ENCODE measurements at places on chromosomes 3 and 15.
A peak's percentile ranks its signal among the peaks of the same experiment; 100 is the strongest.

DNA sequence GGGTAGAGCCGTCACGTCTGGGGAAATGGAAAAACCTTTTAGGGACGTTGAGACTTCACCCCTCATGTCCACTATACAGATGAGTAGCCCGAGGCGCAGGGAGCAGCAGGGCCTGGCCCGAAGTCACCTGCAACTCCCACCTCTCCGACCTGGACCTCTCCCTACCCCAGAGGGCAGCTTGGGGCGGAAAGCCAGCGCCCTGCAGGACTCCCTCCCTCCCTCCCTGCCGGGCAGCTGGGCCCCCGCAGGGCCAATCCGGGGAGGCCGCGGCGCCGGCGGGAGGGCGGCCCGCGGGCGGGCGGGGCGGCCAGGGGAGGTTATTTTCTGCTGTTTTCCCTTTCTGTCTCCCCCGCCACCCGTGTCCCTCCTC is 2.0 kb downstream of the WNT7A start:
- no peak for DNase-seq

GRCh38 chr3:13277196-13277813 is 142.8 kb downstream of the NUP210 start:
- no peak for DNase-seq

GRCh38 chr15:93162560-93162959 is 73.5 kb upstream of the RGMA start:
- no peak for DNase-seq

- no peak for DNase-seq
These were observed 106.6 kb downstream of the ARPP21 start for GRCh38 chr3:35745802-35746484.

DNA sequence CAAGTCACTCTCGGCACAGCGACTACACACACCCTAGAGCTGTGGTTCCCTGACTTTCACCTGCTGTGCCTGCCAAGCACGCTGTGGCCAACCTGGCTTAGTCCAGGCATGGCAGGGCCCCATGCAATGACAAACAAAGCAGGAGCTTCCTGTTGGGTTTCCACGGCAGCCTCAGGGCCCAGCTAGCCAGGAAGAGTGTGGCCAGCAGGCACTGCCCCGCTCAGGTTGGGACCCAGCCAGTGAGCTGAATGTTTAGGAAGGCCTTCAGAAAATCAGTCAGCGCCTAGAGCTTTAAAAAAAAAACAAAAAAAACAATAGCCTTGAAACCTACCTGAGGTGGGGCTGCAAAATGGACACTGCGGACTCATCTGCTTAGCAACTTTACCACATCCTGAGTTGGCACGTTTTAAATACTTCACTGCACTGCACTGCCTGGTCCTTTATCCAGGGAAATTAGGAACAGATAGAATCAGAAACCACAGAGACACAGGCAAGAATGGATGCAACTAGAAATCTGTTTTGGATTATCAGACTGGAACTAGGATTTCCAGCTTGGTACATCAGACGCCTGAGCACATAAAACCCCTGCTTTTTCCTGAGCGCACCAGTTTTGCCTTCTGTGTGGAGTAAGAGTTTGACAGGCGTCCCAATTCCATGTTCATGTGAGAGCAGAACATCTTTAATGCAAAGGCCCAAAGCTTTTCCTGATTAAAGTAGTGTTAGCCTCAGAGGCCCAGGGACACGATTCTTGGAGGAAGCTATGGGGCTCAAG is 36.2 kb upstream of the LDHAL6B start:
- no peak for DNase-seq

DNA sequence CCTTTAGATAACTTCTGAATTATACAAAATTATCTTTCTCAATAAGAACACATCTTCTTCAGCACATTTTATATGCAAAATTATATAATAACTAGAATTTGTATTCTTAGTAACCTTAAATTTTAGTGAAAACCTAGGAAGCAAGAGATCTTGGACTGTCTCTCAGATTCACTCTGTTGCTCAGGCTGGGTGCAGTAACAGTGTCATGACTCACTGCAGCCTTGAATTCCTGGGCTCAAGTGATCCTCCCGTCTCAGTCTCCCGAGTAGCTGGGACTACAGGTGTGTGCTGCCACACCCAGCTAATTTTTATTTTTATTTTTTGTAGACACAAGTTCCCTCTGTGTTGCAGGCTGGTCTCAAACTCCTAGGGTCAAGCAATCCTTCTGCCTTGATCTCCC is 29.9 kb downstream of the MKRN3 start:
- no peak for DNase-seq

- DNase-seq = no peak
These were observed 6.4 kb downstream of the ROBO1 start for GRCh38 chr3:79761441-79761840.

GRCh38 chr15:42984493-42985034 is 64.0 kb upstream of the TTBK2 start:
- DNase-seq = no peak

DNA sequence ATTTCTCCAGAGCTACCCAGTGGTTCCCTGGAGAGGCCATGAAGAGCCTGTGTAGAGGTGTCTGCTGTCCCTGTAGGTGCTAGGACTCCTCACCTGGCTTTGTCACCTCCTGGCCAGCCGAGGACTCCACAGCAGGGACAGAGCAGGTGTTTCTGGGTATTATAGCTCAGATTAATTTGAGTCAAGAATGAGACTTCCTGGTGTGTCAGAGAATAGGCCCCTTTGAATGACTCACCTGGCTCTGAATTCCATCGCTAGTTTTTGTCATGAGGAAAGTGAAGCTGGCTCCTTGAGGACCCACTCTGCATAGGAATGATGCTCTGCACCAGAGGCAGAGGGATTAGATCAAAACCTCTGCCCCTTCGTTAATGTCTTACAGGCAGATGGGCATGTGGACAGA is 167.5 kb upstream of the TOPAZ1 start:
- DNase-seq = no peak

DNA sequence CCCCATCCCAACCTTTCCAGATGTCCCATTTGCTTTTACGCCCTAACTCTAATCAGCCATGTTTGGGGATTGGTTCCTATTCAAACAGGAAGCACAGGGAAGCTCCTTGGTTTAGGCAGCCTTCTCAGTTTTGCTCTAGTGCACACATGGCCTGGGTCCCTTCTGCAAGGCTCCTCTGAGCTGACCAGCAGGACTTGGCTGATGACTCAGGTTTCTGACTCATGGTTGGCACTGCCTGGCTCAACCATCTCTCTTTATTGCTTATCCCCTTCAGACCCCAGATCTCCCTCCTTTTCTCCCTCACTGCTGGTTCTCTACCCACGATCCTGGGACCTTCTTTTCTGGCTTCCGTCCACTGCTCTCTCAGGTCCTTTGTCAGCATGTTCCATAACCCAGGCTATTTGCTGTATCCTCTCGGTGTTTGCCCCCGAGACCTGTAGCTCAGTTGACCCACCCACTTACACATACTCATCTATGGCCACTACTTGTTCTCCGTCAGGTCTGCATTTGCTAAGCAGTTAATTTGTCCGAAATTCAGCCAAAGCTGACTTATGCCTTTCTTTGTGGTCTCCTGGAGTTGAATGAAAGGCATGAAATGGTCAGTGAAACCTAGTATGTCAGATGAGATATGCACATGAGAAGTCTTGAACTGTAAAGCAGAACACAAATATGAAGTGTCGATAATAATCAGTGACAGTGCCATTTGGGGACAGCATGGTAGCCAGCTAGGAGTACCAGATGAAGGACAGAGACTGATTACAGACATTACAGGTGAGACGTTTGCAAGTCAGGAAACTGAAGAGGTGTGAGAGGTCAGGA is 323.5 kb upstream of the ROPN1 start:
- no peak for DNase-seq

DNA sequence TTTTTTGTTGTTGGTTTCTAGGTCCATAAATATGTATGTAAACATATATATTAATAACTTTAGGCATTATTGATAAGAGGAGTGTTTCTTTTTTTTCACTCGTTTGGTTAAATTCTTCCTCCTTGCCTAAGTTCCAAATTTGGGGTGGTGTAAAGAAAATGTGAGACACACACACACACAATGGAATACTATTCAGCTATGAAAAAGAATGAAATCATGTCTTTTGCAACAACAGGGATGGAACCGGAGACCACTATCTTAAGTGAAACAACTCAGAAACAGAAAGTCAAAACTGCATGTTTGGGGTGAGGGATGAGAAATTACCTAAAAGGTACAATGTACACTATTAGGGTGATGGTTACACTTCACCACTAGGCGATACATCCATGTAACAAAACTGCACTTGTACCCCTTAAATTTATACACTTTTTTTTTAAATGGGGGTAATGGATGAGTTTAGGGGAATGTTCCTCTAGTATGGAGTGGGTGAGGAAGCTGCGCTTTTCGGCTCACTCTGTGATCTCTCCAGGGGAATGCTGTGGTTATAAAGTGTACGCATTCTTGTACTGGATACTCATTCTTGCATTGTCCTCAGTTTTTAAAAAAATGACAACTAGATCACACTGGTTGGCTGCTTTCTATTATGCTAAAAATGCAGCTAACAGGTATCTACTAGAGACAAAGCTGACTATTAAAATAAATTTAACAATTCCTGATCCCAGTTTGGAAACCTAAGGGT is 50.8 kb upstream of the PPARG start:
- no peak for DNase-seq

- DNase-seq = no peak
These were observed 771 bp downstream of the CALML4 start for GRCh38 chr15:68204361-68204760.

GRCh38 chr3:53120336-53120735 is 9.9 kb downstream of the RFT1 start:
- DNase-seq = no peak

- DNase-seq = peak; percentile 49
These were observed 515 bp downstream of the EIF4G1 start for GRCh38 chr3:184314700-184315542.

DNA sequence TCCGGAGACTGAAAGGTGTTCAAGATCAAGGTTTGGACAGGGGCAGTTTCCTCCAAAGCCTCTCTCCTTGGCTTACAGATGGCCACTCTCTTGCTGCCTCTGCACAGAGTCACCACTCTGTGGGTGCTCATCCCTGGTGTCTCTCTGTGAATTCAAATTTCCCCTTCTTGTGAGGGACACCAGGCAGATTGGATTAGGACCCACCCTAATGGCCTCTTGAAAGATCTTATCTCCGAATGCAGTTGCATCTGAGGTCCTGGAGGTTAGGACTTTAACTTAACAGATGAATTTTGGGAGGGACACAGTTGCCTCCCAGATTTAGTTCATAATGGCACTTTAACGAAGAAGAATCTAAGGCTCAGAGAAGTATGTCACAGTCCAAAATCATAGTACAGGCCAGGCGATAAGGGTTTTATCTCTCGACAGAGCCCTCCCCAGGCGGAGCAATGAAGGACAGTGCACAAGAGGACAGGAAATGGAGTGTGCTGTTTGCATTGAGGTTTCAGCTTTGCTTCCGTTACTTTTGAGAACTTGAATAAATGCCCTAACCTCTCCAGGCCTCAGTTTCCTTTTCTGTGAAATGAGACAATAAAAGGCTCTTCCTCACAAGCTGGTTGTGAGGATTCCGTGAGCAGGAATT is 38.9 kb upstream of the KIF23 start:
- DNase-seq = no peak

DNA sequence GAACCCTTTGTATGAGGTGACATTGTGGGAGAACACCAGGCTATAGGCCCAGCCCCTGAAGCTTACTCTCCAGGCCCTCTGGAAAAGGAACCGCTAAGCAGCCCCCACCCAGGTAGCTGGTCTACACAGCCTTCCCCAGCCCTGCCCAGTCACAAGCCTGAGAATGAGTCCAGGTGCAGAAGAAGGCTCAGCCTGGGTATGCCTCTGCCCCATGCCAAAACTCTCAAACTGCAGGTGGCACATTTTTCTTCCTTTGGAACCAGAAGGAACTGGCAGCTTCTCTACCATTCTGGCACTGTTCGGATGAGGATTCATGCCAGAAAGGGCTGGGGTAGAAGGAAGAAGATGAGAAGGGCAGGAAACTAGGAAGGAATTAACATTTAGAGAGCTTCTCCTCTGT is 23.7 kb upstream of the TBC1D21 start:
- no peak for DNase-seq

DNA sequence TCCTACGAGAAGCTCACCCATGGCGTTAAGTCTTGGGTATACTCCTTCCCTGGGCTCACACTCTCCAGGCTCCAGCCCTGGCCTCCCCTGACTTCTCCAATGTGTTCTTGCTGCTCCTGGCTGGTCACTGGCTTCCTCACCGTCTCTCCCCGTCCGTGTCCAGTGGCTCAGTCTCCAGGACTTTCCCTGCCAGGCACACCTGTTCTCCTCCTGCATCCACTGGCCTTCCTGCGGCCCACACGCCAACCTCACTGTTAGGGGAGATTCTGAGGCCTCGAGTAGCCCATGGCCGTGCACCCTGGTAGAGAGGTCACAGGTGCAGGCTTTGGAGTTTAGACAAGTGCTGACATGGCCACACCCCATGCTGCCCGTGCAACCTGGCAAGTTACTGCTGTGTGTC is 91.9 kb upstream of the SNRPA1 start:
- DNase-seq = no peak

DNA sequence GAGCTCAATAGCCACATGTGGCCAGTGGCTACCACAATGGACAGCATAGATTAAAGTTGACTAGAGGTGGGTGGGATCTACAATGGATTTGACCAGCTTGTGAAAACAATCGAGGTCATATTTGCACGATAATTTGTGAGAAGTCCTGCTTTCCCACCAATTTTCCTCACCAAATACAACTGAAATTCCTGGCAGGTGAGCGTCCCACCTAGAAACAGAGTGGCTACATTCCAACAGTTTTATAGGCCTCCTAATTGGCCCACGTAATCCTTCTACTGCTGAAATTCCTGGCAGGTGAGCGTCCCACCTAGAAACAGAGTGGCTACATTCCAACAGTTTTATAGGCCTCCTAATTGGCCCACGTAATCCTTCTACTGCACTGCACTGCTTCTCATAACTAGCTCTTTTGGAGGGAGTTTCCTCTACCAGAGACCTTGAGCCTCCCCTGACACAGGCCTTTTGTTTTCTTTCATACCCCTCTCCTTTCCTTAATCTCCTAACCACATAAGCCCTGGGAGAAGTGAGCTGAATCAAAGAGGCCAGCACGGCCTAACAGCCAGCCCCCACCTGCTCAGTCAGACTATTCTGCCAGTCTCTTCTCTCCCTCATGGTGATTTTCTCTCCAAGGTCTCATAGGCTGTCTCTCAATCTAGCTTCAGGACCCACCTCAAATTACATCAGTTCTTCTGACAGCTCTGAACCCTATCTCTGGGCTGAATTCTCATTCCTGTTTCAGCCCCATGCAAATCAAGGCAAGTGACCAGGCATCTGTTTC is 80.2 kb downstream of the BFSP2 start:
- no peak for DNase-seq

GRCh38 chr15:53835309-53835708 is 75.8 kb upstream of the WDR72 start:
- DNase-seq = no peak

GRCh38 chr3:72862314-72863090 is 14.3 kb upstream of the SHQ1 start:
- DNase-seq = no peak
